Activated T-cell treated with anti-CD3 and anti-CD28 coated beads, Interleukin-2, amount 50 U/mL, for 4 hours (primary cell): ENCODE measurements at places on chromosomes 13 and 19.
A peak's percentile ranks its signal among the peaks of the same experiment; 100 is the strongest.

DNA sequence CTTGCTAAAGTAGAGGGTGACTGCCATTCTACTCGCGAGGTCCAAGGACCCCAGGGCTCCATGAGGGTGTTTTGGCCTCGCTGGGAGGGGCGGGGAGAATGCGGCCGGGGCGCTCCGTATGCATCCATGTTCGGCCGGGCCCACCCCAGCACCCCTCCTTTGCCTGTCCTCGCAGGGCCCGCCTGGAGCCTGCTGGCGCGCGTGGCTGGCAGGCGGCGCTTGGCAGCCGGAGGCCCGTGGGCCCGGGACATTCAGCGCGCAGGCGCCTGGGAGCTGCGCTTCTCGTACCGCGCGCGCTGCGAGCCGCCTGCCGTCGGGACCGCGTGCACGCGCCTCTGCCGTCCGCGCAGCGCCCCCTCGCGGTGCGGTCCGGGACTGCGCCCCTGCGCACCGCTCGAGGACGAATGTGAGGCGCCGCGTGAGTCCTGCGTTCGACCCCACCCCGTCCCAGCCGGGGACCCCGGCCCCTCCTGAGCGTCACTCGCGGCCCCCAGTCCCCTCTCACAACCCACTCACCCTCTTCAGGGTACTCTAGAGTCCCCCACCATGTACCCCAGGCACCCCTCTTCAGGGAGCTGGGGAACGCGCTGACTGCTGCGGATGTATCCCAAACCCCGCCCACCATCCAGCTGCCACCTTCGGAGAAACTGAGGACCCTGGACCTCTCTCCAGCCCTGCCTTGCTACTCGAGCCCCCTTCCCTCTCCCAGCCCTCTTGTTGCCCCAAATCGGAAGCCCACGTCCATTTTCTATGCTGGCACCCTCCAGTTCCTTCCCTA lies 4.1 kb downstream of the DLL3 start:
- peak; percentile 75 for DNase-seq

DNA sequence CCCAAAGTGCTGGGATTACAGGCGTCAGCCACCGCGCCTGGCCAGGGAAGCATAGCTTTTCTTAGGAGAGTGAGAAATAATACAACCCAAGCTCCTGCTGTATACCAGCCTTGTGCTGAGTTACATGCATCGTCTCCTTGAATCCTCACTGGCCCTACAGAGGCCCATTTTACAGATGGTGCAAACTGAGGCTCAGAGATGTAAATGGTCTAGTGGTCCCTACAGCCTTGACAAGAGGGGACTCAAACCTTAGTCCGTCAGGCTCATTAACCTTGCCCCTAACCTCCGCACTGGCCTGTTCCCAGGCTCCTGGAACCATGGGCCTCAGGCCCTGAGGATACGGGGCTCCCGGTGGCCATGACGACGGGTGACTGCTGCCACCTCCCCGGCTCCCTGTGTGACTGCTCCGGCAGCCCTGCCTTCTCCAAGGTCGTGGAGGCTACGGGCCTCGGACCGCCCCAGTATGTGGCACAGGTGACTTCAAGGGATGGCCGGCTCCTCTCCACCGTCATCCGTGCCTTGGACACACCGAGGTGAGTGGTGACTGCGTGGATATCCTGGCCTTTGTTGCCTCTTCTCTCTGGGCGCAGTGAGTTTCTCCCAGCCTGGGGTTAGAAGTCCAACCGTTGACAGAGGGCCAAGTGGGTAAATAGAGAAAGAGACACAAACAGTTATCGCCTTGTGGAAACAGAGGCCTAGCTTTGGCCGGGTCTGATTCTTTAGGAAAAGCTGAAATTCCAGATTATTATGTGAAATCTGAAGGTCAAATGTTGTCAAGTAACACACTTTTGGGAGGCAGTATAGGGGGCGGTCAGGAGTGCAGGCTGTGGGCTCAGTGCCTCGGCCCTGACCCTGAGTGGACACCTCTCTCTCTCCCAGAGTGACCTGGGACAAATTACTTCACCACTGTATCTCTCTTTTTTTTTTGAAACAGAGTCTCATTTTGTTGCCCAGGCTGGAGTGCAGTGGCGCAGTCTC lies 8.7 kb downstream of the MARCHF2 start:
- DNase-seq, result no peak

DNA sequence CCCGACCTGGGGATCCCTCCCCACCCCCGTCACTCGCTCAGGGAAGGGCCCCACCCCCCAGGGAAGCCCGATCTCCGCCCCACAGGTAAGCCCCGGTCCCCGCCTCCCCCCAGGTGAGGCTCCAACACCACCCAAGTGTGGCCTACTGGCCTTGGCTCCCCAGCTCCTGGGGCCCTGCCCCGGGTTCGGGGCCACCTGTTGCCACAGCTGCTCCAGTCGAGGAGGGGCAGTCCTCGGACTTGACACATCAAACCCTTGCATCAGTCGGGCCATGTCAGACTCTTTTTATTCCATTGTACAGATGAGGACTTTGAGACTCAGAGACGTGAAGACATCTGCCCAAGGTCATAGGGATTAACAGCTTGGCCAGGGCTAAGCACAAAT lies 512 bp downstream of the CC2D1A start:
- peak; percentile 24 for DNase-seq

GRCh38 chr13:33251131-33251661 lies 34.4 kb downstream of the STARD13 start:
- no peak for DNase-seq

- no peak for DNase-seq
Observed at GRCh38 chr13:92312823-92313222, 913.8 kb upstream of the GPC6 start.
